ENCODE measurements at places on chromosomes 7 and 10.
A peak's percentile ranks its signal among the peaks of the same experiment; 100 is the strongest.

DNA sequence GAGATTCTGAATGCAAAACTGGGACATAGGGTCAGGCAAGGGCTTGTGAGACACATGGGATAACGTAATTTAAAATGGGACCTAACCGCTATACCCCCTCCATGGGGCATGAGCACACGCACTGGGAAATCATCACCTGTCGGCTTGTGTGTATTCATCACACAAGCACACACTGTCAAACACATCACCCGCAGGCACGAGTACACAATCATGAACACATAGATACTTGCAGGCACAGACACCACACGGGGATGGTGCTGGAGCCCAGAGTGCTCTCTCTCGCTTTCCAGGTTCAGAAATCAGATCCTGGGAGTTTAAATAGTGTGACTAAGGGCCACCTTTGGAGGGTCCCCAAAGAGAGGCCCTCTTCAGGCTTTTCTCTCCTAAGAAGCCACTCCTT, 19.6 kb upstream of the TLX1 start:
- no peak for DNase-seq

DNA sequence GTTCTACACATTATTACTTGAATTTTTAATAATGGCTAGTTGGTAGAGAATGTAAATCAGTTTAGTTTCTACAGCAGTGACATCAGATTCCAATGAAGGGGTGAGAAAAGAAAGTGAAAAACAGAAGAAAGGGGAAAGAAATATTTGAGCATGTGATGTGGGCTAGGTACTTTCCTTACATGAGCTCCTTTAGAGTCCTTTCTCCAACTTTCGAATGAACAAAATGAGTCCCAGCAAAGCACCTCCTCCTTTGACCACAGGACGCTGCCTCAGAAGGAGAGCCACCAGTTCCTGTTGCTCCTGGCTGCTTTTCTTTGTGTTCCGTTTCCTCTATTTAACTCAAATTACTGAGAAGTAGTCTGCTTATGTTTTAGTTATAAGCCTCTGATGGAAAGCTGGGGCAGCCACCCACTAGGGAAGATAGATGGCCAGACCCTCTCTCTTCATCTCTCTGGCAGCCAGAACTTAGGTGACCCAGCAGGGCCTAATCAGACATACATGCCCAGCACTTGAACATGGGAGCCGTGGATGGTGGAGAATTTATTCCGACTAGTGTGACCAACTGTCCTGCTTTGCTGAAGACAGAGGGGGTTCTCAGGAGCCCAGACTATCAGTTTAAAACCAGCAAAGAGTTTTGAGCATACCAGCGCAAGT, 82.4 kb upstream of the NME8 start:
- no peak for DNase-seq

DNA sequence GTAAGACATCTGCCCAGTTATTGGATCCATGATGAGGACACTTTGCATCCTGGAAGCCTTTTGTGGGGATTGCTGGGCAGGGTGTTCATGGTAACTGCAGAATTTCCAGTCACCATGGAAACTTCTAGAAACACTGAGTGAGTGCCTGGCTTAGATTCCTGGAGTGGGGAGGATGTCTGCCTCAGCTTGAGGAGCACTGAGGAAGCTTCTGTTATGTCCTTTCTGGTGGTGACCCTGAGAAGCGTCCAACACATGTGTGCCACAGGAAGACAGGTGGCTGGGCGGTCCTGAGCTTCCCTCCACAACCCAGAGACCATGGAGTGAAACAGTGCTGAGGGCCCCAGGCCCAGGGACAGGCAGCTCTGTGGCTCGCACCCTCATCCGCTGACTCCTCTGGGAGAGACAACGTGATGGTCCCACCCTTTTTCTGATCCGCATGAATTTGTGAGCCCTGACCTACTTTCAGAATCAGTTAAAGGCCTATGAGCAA, 191.8 kb upstream of the CXCL12 start:
- no peak for DNase-seq

DNA sequence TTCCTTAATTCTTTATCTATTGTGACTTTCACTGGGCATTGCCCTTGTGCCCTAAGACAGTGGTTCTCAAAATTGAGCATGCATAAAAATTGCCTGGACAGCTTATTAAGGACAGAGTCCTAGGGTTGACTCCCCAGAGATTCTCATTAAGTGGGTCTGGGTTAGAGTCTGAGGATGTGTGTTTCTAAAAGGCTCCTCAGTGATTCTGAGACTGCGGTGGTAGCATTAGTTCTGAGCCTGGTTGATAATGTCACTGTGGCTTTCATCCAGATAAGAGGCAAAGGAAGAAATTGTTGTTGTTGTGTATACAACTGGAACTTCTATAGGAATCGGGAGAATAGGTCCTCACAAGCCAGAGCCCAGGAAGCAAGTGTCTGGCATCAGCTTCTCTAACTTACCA, 1.3 kb downstream of the IFIT2 start:
- DNase-seq: no peak

- DNase-seq: peak; percentile 99
Observed at GRCh38 chr7:1459512-1459892, 232 bp upstream of the MICALL2 start.

DNA sequence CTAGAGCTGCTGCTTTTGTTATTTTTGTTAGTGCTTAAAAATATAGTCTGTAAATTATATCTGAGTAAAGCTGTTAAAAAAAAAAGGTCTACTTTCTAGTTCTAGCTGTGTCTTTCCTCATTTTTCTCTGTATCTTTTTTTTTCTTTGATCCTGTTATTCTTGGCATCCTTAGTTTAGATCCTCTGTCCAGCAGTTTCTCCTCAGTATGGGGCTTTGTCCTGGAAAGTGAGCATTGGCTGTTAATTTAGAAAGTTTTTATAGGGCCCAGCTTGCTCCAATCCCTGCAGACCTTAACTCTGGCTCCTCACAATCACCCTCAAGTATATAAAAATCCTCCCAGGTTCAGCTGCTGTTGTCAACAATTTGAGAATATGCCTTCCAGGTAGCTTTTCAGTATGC, 23.5 kb downstream of the DDX50 start:
- DNase-seq: no peak

DNA sequence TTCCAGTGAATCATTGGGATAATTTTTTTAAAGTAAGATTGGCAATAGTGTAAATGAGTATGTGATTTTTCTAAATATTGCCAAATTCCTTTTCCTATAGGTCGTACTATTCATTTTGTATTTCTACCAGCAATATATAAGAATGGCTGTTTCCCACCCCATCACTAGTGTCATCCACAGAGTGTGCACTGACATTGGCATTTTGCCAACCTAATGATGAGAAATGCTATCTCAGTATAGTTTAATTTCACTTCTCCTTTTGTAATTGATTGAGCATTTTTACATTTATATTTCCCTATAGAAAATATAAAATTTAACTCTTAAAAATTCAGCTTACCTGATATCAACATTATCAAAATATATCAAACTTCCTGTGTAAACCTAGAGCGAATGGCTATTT, 17.6 kb upstream of the TMEM26 start:
- no peak for DNase-seq

GRCh38 chr7:27670676-27671075, 8.0 kb upstream of the HIBADH start:
- DNase-seq: no peak

- DNase-seq: no peak
Observed at GRCh38 chr7:135682191-135682590, 19.9 kb downstream of the STMP1 start.

DNA sequence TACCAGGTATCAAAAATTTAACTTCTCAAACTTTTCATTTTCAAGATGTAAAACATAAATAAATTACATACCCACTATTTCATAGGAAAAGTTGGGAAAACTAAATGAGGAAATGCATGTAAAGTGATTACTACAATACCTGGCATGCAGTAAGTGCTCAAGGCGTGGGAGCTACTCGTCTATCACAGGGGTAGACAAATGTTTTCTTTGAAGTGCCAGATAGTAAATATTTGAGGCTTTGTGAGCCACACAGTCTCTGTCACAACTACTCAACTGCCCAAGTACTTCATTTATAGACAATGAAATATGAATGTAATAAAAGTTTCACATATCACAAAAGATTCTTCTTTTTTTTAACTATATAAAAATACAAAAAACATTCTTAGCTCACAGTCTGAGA, 96.4 kb upstream of the PCGF5 start:
- DNase-seq: no peak

DNA sequence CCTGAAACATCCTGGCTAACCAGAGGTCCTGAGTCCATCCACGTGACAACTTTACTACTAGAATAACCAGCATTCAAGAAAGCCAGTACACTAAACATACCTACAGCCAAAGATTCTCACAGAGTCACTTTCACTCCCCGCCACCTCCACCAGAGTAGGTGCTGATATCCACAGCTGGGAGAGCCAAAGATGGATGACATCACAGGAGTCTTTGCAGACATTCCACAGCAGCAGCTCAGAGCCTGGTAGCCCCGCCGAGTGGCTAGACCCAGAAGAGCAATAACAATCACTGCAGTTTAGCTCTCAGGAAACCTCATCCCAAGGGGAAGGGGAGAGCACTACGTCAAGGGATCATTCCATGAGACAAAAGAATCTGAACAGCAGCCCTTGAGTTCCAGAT, 13.5 kb upstream of the ADAM22 start:
- no peak for DNase-seq

- peak; percentile 36 for DNase-seq
Observed at GRCh38 chr7:24115661-24116060, 168.3 kb upstream of the NPY start.

GRCh38 chr10:50403074-50403473, 151.8 kb upstream of the ASAH2 start:
- no peak for DNase-seq

- DNase-seq: peak; percentile 92
Observed at GRCh38 chr10:68096913-68097516, 12.3 kb upstream of the MYPN start.

DNA sequence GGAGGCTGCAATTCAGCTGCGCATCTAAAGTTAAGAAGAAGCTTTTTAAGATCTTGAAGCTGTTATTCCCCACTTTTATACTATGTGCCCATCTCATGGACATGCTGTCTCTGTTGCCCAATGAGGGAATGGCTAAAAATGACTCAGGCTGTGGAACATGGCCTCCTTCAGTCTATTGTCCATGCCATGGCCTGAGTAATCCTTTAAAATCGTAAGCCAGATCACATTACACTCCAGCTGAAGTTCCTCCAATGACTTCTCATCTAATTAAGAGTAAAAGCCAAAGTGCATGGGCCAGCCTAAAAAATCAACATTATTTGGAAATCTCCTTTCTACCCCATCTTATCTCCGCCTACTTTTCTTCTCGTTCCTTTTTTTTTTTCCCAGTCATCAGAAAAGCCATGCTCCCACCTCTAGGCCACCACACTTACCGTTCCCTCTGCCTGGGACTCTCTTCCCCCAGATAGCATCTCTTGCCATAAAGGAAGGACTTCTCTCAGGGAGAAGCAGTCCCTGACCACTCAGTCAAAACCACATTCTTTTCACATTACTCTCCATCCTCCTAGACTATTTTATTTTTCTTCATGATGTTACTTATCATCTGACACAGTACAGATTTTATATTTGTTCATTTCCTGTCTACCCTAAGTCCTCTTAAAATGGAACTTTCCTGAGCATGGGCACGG, 337.4 kb downstream of the PRPF18 start:
- DNase-seq: peak; percentile 88

- DNase-seq: no peak
Observed at GRCh38 chr10:64635906-64636305, 1114.7 kb downstream of the REEP3 start.
